Lung (tissue), 17 donors: ENCODE measurements at places on chromosomes 3 and 15. TPM values are rescaled to one million over a fixed set of nuclear protein-coding genes. Genes with fewer than 3 reads are reported as not detected.

DNA sequence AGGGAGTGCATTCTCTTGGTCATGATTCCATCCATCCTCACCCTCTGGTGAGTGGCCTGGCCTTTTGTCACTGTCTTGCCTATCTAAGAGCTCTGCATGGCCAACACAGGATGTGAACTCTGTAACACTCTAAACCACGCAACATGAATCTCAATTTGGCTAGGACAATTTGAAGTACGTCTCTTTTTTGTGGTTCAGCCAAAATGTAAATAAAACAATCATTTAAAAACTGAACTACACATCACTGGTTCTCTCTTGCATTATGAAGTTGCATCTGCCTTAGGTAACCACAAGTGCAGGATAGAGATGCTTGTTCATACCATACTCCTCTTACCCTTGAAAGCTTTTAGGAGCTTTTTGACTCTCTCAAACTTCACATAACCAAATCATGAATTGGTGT, 27.3 kb downstream of the CCR3 start:
- no peaks in the 10 kb centered on the region for H3K36me3 ChIP-seq
- H3K27ac ChIP-seq: no peak overlapping the region
- no peaks in the 10 kb centered on the region for H3K4me1 ChIP-seq
- H3K4me3 ChIP-seq: no peak overlapping the region
- no peak for DNase-seq

DNA sequence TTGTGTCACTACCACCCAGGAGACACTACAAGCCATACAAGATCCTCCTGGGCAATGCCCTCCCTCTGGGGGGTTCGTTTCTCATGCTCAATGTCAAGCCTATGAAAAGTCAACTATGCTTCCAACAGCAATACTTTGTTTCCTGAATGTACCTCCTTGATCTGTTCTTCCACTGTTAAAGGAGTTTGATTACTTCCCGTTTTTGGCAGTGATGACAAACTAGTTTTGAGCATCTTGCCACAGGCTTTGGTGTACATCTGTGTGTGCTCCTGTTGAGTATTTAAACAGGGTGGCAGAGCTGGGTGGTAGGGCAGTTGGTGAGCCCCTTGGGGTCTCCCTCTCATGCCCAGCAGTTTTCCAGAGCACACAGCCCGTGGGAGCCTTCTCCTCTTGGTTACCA, 81.4 kb downstream of the IL12A start:
- H3K27me3 ChIP-seq: no peaks in the 10 kb centered on the region

DNA sequence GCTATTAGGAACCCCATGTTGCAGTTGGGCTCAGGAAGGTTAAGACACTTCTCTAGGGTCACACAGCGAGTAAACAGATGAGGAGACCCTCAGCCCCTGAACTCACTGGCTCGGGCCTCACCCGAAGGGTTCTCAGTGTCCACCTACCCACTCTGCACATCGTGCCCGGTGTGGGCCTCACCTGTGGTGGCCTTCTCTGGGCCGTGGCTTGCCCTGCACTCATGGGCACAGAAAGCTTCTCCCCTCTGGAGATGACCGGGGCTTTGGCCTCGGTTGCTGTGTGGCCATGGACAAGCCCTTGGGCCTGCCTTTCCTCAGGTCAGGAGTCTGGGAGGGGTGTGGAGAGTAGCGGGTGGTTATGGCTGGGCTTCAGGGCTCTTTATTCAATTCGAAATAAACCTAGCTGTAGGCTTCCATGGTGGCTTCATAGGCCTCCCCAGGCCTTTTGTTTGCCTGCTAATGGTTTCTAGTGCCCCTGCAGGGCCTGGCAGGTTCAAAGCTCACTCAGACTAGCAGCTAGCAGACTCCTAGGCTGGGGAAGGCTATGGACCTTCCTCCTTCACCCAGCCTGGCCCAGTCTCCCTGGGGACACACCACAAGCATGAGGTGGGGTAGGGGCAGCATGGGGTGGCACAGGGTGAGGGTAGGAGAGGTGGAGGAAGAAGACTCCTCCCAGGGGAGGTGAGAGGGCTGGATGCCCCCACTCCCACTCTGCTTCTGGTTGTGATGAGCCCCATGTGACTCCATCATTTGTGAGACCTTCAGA, 103.1 kb downstream of the LINGO1 start:
- no peak overlapping the region for H3K27ac ChIP-seq
- H3K4me3 ChIP-seq: no peak overlapping the region
- H3K27me3 ChIP-seq: no peaks in the 10 kb centered on the region
- no peaks in the 10 kb centered on the region for H3K36me3 ChIP-seq
- H3K4me1 ChIP-seq: peaks cover 6% of the 10 kb centered on the region
- DNase-seq: peak; percentile 2

GRCh38 chr15:95202569-95203349, 971.4 kb downstream of the MCTP2 start:
- H3K27me3 ChIP-seq: no peaks in the 10 kb centered on the region
- no peaks in the 10 kb centered on the region for H3K4me1 ChIP-seq
- no peak for DNase-seq
- no peak overlapping the region for H3K4me3 ChIP-seq

GRCh38 chr15:90037511-90037860, 36.4 kb downstream of the ZNF710 start:
- no peaks in the 10 kb centered on the region for H3K4me1 ChIP-seq
- H3K4me3 ChIP-seq: no peak overlapping the region
- H3K27ac ChIP-seq: peak overlapping the region; percentile 85
- no peaks in the 10 kb centered on the region for H3K27me3 ChIP-seq

DNA sequence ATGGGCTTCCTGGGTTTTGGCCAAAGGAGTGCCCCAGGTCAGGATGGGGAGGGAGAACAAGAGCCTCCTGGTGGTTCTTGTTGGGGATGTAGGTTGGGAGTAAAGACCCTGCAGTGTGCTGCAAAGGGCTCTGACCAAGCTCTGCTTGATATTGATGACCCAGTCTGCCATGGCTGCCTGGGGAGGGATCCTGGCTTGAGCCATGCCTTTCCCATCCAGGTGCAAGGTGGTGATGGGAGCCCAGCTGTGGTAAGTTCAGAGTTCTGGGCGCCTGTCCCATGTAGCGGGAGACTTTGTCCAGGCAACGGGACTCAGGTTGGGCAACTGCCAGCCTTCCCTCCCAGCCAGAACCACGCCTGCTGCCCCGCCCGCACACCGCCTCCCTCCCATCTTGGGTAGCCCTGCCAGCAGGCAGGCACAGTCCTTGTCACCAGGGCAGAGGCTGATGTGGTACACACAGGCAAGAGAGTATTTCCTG, 2.6 kb downstream of the GNAI2 start:
- no peak for DNase-seq
- no peaks in the 10 kb centered on the region for H3K36me3 ChIP-seq
- H3K27ac ChIP-seq: peak overlapping the region; percentile 97
- H3K27me3 ChIP-seq: no peaks in the 10 kb centered on the region
- peaks cover 40% of the 10 kb centered on the region for H3K4me1 ChIP-seq

DNA sequence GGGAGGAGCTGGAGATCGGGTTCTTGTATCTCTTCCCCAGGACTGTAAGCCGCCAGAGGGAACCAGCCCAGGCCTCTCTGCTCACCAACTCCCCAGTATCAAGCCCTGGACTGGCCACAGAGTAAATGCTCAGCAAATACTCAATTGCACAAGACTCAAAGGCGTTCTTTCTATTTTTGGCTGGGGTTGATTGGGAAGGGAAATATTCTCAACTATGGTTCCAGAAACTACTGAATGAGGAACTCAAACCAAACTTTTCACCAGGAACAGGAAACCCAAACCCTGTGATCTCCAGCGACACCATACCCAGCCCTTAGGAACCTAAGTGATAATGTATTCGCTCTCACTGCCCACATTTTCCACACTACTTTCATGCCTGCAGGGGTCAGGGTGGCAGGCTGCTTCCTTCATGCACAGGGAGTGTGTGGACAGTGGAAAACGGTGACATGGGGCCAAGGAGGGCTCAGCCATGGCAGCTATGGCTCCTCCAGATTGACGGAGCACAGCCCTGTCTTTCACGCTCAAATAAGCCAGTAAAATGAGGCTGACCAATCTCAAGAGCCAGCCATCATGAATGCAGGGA, 124.7 kb upstream of the RAD18 start:
- H3K4me3 ChIP-seq: no peak overlapping the region
- H3K36me3 ChIP-seq: no peaks in the 10 kb centered on the region
- peak; percentile 14 for DNase-seq
- H3K4me1 ChIP-seq: peaks cover 4% of the 10 kb centered on the region
- no peaks in the 10 kb centered on the region for H3K27me3 ChIP-seq

Gene TM2D3
- 44.3 TPM for total RNA-seq

Gene GPR171
- total RNA-seq: 1.5 TPM
